Left ventricle myocardium superior (tissue), 1 donor: ENCODE measurements at places on chromosomes 2 and 18.

- no peak for DNase-seq
Observed at GRCh38 chr2:156918410-156918809, 339.1 kb upstream of the GALNT5 start.

DNA sequence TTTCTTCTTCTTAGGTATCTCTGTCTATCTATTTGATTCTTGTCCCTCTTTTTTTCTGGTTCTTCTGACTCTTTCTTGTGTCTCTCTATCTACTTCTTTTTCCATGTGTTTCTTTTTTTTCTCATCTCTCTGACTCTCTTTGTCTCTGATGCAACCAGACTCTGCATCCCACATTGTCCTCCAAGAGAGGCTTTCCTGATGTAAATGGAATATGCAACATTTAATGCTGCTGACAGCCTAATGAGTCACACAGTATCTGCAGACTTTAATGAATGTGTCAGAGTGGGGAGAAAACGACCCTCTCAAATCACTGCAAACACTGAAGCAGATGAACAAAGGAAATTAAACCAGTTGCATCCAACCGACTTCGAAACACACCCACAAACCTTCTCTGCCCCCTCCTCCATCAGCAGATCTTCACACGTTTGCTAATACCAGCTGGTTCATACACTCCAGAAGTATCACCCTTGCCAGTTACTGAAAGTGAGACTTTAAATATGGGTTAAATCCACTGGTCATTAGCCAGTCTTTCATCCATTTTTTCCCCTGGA lies 351.5 kb downstream of the TXNL1 start:
- no peak for DNase-seq

DNA sequence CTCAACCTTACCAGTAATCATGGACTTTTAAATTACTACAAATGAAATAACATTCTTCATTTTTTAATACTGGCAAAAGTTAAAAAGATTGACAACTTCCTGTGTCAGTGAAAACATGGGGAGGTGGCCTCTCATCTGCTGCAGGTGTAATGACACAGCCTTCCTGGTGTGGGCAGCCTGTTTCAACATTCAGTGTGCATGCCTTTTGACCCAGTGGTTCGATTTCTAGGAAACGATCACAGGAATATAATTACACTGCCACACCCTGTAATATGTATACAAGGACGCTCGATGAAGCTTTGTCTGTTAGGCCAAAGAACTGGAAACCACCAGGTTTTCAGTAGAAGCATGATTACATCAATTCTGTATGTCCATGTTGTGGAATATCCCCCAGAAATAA lies 68.7 kb downstream of the MTHFD2 start:
- no peak for DNase-seq

DNA sequence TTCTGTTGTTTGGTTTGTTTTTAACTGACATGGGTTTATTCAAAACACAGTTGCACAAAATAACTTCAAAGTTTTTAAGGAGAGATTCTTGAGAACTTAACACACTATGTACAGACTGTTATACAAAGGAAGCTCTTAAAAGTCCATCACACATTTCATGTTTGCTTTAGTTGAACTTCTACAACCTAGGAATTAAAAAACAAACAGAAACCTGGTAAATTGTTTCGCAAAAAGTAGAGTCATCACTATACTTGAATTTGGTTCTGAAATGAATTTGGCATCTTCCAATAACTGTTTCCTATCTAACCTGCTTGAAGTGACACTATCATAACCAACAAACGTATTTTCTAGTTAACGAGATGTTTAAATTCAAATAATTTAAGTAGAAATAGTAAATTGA lies 21.8 kb downstream of the TRIP12 start:
- no peak for DNase-seq

- DNase-seq: no peak
Observed at GRCh38 chr2:17206771-17207170, 311.5 kb downstream of the RAD51AP2 start.

DNA sequence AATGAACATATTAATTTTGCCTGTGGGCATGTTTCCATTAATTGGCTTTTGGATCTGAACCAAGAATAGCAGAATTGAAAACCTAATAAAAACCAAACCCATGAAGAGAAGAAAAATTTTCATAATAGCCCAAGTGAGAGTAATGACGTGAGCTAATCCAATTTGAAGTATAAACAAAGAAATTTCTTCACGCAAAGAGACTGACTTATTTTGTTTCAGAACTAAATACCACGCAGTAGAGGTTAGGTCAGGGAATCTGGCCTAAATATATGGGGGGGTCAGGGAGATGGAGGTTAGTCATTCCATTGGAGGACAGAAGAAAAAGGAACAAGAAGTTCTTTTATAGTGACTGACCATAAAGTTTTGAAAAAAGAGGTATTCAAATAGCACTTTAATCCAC lies 94.1 kb upstream of the CYP1B1 start:
- no peak for DNase-seq
